ENCODE measurements at places on chromosomes 5 and 9.
A peak's percentile ranks its signal among the peaks of the same experiment; 100 is the strongest.

DNA sequence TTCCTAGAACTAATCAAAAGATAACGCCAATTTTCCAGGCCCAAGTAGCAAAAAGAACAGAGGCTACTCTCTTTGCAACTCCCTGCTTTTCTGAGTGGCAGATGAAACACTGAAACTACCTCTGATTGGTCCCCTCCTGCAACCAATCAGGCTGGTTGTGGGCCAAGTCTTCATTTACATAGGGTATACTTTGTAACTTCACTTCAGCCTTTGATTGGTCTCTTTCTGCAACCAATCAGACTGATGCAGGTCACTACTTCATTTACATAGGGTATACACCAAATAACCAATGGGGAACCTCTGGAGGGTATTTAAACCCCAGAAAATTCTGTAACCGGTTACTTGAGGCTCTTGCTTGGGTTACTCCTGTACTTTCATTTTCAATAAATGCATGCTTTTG, 289.6 kb downstream of the MED10 start:
- H3K27me3 ChIP-seq = no peaks in the 10 kb centered on the region
- no peaks in the 10 kb centered on the region for H3K36me3 ChIP-seq
- H3K27ac ChIP-seq = no peak overlapping the region
- DNase-seq = no peak
- no peak overlapping the region for H3K4me3 ChIP-seq

- no peaks in the 10 kb centered on the region for H3K36me3 ChIP-seq
- no peak overlapping the region for H3K27ac ChIP-seq
- H3K27me3 ChIP-seq = no peaks in the 10 kb centered on the region
- DNase-seq = no peak
- no peak overlapping the region for H3K4me3 ChIP-seq
- no peaks in the 10 kb centered on the region for H3K4me1 ChIP-seq
Observed at GRCh38 chr9:129104051-129104450, 6.5 kb downstream of the CRAT start.

GRCh38 chr5:40490464-40491111, 189.1 kb upstream of the PTGER4 start:
- H3K4me1 ChIP-seq = peaks cover 86% of the 10 kb centered on the region
- DNase-seq = no peak
- peak overlapping the region; percentile 86 for H3K27ac ChIP-seq
- H3K4me3 ChIP-seq = peak overlapping the region; percentile 38
- H3K36me3 ChIP-seq = peaks cover 11% of the 10 kb centered on the region
- H3K27me3 ChIP-seq = no peaks in the 10 kb centered on the region

GRCh38 chr9:33110686-33111085, 34.2 kb upstream of the SMU1 start:
- DNase-seq = no peak
- peaks cover 5% of the 10 kb centered on the region for H3K36me3 ChIP-seq
- no peaks in the 10 kb centered on the region for H3K27me3 ChIP-seq
- H3K4me3 ChIP-seq = no peak overlapping the region
- no peak overlapping the region for H3K27ac ChIP-seq

DNA sequence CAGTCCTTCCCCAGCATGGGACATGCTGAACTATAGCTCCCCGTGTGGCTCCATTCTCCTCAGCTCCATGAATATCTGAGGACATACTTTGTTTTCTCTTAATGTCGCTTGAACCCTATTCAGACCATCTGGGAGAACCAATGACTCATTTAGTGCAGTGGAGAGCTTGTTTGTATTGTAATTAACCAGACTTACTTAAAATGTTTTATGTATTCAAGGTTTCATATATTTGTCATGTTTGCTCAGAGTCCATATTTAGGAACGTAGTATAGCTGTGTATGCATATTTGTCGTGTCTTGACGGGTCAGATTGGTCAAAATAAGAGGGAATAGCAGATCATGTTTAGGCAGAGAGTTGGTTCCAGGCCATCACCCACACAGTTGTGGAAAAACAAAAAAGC, 150.1 kb upstream of the NTRK2 start:
- H3K36me3 ChIP-seq = no peaks in the 10 kb centered on the region
- H3K4me1 ChIP-seq = no peaks in the 10 kb centered on the region
- no peak overlapping the region for H3K27ac ChIP-seq
- no peak overlapping the region for H3K4me3 ChIP-seq
- peaks cover 1% of the 10 kb centered on the region for H3K27me3 ChIP-seq

DNA sequence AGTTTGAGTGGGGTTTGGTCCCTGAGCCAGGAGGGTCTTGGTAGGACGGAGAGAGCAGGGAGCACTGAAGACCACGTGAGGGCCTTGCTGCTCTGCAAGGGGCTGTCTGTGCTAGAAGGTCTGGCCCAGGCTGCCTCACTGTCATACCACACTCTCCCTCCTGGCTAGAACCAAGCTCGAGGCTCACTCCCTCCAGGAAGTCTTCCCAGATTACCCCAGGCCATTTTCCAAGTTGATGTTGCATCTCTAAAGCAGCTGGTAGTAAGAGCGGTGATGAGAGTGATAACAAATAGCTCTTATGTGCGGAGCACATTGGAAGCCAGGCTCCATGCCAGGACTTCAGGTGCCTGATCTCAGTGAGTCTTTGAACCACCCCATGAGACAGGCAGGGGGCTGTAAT, 6.6 kb downstream of the MYMK start:
- no peak overlapping the region for H3K27ac ChIP-seq
- H3K4me1 ChIP-seq = no peaks in the 10 kb centered on the region
- no peaks in the 10 kb centered on the region for H3K27me3 ChIP-seq
- no peak for DNase-seq
- no peaks in the 10 kb centered on the region for H3K36me3 ChIP-seq

- H3K4me1 ChIP-seq = peaks cover 22% of the 10 kb centered on the region
- H3K4me3 ChIP-seq = no peak overlapping the region
- H3K27ac ChIP-seq = no peak overlapping the region
Observed at GRCh38 chr9:125587819-125588460, 119.1 kb downstream of the MAPKAP1 start.

GRCh38 chr5:103066326-103066725, 53.6 kb downstream of the GIN1 start:
- no peak overlapping the region for H3K27ac ChIP-seq
- no peak for DNase-seq
- H3K27me3 ChIP-seq = no peaks in the 10 kb centered on the region
- no peaks in the 10 kb centered on the region for H3K36me3 ChIP-seq
- no peak overlapping the region for H3K4me3 ChIP-seq
- no peaks in the 10 kb centered on the region for H3K4me1 ChIP-seq

DNA sequence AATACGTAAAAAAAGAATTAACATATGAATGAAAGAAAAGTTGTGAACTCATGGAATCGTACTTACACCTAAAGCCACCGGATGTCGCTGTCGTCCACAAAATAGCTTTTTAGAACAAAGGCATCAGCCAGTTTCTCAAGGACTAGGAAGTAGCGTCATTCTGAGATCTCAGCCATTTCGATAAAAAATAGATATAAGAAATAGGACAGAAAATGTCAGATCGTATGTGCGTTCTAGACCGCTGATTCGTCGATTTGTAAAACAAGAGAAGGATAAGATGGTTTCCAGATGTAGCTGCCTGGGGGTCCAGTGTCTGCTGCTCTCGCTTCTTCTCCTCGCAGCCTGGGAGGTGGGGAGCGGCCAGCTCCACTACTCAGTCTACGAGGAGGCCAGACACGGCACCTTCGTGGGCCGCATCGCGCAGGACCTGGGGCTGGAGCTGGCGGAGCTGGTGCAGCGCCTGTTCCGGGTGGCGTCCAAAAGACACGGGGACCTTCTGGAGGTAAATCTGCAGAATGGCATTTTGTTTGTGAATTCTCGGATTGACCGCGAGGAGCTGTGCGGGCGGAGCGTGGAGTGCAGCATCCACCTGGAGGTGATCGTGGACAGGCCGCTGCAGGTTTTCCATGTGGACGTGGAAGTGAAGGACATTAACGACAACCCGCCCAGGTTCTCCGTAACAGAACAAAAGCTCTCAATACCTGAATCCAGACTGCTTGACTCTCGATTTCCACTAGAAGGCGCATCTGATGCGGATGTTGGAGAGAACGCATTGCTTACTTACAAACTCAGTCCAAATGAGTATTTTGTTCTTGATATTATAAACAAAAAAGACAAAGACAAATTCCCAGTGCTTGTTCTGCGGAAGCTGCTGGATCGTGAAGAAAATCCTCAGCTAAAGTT, at the start of gene PCDHA10:
Gene PCDHA10 (plus strand): TSS at position 126 of the 903 bp plus-strand sequence. CDS start 152 bp downstream, at position 278.
- peaks cover 21% of the 10 kb centered on the region for H3K27me3 ChIP-seq
- no peak within 1 kb of the TSS for H3K27ac ChIP-seq
- H3K36me3 ChIP-seq = peaks cover 7% of the 10 kb centered on the region
- no peak for DNase-seq

GRCh38 chr5:28945859-28946258, 1907.5 kb upstream of the CDH9 start:
- H3K4me1 ChIP-seq = no peaks in the 10 kb centered on the region
- H3K27ac ChIP-seq = no peak overlapping the region

DNA sequence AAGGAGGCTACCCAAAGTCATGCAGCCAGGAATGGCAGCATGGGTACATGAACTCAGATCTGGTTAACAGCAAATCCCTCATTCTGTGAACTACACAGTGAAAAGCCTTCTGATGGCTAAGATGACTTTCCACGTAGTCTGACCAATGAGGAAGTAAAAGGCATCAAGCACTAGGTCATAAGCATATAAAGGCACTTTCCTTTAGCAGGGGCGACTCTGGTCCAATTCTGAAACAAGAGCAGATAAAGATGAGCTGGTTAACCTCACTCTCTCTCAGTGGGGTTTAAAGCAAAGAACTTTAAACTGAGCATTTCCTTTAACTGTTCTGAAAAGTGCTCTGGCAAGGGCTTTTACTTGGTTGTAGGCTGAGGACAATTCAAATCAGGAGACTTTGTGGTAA, 21.1 kb downstream of the PSMB7 start:
- no peak for DNase-seq
- H3K4me3 ChIP-seq = no peak overlapping the region
- peaks cover 6% of the 10 kb centered on the region for H3K36me3 ChIP-seq
- H3K27ac ChIP-seq = peak overlapping the region; percentile 55
- H3K27me3 ChIP-seq = no peaks in the 10 kb centered on the region

GRCh38 chr9:20511686-20512085, 110.6 kb downstream of the MLLT3 start:
- DNase-seq = no peak
- H3K27ac ChIP-seq = no peak overlapping the region
- H3K36me3 ChIP-seq = peaks cover 9% of the 10 kb centered on the region
- H3K4me3 ChIP-seq = no peak overlapping the region
- H3K27me3 ChIP-seq = no peaks in the 10 kb centered on the region

DNA sequence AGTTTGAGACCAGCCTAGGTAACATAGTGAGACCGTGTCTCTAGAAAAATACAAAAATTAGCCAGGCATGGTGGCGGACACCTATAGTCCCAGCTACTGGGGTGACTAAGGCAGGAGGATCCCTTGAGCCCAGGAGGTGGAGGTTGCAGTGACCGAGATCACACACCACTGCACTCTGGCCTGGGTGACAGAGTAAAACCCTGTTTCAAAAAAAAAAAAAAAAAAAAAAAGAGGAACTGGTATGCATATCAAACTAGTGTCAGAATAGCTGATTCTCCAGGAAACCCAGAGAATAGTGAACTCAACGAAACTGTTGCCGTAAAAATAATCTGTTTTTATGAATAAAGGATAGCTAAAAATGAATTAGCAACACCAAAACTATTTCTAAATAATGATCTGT, 126.6 kb upstream of the BASP1 start:
- H3K36me3 ChIP-seq = no peaks in the 10 kb centered on the region
- no peak for DNase-seq
- H3K4me3 ChIP-seq = no peak overlapping the region

DNA sequence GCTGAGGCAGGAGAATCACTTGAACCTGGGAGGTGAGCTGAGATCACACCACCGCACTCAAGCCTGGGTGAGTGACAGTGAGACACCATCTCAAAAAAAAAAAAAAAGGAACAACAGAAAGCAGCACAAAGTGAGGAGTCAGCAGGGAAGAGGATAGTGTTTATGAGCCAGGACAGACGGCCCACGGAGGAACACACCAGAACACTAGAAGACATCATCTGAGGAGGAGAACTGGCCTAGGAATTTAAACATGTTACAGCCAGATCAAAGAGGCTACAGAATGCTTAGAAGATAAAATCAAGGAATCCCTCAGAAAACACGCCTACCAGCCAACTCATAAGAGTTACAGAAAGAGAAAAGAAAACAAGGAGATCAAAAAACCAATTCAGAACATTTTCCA, 12.2 kb downstream of the UBAC1 start:
- no peaks in the 10 kb centered on the region for H3K27me3 ChIP-seq
- no peak for DNase-seq
- peaks cover 49% of the 10 kb centered on the region for H3K36me3 ChIP-seq
- H3K4me3 ChIP-seq = no peak overlapping the region

DNA sequence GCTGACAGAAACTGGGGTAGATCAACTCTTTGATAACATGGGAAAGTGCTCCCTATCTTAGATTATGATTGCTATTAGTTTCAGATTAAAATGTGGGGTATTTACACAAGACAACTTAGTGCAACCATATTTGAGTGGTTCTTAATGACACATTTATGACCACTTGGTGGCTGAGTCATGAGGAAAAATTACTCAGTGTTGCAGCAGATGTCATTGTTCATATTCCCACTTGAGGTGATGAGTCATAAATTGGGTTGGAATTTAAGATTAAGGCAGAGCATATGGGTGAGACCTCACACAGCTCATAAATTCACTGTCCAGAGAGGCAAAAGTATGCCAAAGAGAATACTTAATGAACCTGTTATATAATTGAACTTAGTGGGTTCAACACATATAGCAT, 408.3 kb downstream of the DMRT2 start:
- peaks cover 13% of the 10 kb centered on the region for H3K27me3 ChIP-seq
- H3K27ac ChIP-seq = no peak overlapping the region
- no peak overlapping the region for H3K4me3 ChIP-seq
- no peaks in the 10 kb centered on the region for H3K36me3 ChIP-seq
- H3K4me1 ChIP-seq = peaks cover 4% of the 10 kb centered on the region

DNA sequence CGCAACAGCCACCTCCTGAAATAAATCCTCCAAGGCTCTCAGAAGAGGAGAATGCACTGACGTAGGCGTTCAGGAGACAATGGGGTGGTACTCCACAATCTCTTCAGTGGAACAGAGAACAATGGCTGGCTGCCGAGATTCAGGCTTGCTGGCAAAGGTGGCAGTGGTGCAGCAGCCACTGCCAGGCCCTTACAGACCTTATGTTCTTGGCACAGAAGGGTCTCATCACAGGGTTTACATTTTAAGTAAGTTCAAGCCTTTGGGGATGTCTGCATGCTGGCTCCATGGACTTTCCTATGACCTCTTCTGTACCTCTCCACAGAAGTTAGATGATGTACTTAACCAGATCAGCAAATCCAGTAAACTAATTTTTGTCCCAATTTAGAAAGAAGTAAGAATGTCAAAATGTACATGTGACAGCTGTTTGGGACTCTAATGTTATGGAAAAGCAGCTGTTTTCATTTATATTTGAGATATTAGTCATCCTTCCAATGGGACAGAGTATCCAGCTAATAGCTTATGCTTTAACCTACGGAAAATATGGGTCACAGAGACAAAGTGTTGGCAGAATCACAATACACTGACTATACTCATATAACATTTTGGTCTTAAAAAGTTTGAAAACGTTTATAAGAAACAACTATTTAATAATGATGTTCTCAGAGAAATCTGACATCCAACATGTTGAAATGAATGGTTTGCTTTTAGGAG, 180.9 kb downstream of the MAPKAP1 start:
- no peak overlapping the region for H3K4me3 ChIP-seq
- DNase-seq = no peak
- no peak overlapping the region for H3K27ac ChIP-seq
- H3K36me3 ChIP-seq = peaks cover 10% of the 10 kb centered on the region
- H3K4me1 ChIP-seq = peaks cover 64% of the 10 kb centered on the region
